ENCODE measurements at places on chromosomes 1 and 21.

GRCh38 chr1:156491151-156491949, 9.2 kb downstream of the MEF2D start:
- no peak for DNase-seq

GRCh38 chr1:29447368-29447767, 211.0 kb downstream of the PTPRU start:
- no peak for DNase-seq

DNA sequence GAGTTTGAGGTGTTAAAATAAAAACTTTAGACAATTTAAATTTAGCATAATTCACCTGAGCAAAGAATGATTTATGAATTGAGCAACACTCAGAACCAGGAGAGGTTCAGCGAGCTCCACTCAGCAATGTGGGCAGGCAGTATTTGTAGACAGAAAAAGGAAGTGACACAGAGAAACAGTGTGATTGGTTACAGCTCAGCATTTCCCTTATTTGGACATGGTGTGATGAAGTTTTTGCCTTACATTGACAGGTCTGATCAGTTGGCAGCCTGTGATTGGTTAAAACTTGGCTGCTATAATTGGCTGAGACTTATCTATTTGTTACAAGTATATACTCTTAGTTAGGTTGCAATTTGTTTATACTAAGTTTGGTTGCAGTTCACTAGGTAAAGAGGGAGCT, 621.2 kb upstream of the PRMT6 start:
- no peak for DNase-seq

- DNase-seq, result no peak
Observed at GRCh38 chr1:240909701-240910457, 297.9 kb upstream of the GREM2 start.

DNA sequence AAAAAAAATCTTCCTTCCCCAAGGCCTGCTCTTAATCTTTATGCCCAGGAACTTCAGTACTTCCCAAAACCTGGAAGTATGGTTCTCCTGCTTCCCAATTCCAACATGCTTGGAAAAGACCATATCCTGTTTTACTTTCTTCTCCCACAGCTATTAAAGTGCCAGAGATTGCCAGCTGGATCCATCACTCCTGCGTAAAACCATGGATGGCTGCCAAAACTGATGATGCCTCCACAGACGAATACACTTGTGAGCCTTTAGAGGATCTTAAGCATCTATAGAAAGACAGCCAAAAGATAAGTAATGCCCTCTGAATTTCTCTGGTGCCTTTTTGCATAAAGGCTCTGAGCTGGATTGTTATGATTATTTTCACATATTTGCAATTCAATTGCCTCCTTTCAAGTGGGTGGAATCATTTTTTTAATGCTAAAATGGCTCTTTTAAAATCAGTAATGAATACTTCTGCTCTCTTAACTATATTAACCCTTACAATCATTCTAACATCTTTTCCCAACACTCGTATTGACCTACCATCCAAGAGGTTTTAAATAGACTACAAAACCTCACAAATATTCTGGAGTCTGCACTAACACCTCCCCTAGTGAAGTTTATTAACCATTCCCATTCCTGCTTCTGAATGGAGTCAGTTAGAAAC, 1807.8 kb downstream of the BRINP3 start:
- peak; percentile 6 for DNase-seq

DNA sequence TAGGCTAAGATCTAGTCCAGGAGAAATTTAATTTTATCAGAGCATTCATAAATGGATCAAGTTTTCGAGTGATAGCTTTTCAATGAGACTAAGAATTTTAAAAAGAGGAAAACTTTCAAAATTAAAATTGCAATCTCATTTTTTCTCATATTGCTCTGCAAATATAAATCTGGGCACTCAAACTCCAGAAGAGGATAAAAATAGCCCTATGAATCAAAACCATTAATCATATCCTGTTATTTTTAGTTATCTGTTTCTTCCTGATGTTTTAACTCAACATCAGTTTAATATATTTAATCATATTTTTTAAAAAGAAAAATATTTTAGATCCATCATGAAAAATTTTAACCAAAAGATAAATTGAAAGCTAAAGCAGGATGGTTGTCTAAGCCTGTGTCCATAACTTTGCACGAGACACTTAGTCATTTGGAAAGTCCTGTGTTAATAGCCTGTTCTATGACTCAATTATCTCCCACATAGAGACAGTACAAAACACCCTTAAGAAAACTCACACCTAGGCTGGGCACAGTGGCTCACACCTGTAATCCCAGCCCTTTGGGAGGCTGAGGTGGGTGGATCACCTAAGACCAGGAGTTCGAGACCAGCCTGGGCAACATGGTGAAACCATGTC, 17.1 kb upstream of the PRRC2C start:
- peak; percentile 18 for DNase-seq

- no peak for DNase-seq
Observed at GRCh38 chr1:225598847-225599246, 54.1 kb downstream of the ENAH start.

DNA sequence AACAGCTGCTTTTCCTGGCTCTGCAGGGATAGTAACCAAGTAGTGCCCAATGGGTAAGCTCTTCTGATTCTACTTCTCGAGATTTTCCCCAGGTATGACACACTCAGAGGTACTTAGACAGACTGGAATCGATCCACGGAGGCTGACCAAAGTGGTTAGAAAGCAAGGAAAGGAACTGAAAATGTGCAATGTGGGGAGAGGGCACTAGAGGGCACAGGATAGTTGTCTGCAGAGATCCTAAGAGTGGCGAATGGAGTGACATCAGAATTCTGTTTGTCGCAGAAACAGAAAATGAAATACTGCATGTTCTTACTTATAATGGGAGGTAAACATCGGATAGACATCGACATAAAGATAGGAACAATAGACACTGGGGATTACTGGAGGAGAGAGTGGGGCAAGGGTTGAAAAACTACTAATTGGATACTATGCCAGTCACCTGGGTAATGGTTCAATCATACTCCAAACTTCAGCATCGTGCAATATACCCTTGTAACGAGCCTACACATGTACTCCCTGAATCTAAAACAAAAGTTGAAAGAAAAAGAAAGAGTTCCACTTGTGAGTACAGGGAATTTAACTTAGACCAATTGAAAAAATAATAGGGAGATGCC, 23.3 kb downstream of the CYP2J2 start:
- DNase-seq, result peak; percentile 24

- DNase-seq, result peak; percentile 47
Observed at GRCh38 chr1:102434421-102434820, 437.7 kb upstream of the OLFM3 start.

DNA sequence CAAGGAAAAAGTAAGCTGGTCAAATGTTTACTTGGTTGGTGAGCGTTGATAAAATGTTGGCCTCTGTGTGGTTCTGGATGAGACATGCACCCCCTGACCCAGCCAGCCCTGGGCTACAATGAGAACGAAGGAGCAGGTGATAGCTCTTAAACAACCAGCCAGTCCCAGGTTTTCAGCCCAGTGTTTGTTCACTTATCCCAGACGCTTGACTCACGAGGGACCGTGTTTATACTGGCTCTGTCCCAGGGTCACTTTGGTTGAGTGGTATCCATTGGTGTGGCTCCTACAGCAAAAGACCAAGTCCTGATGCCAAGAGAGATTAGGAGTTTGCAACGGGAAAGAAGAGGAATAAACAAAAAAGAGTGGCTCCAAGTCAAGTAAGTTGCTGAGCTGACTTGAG, 86.9 kb downstream of the KCNJ15 start:
- peak; percentile 96 for DNase-seq

DNA sequence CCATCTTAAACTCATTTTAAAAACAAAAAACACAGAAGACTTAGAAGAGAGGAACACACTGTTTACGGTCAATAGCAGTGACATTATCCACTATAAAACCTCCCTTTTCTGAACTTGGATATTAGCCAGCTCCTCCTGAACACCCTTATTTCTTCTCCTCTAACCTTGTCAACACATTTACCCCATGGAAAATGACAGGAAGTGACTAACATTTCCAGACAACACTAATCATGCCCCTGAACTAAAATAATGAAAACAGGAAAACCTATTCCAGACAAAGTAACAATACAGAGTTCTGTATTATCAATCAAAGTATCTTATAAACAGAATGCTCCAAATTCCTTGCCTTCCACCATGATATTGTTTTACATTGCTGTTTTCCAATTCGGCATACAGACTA, 45.3 kb downstream of the PALMD start:
- no peak for DNase-seq

GRCh38 chr1:192652159-192652558, 16.2 kb downstream of the RGS13 start:
- DNase-seq, result no peak

GRCh38 chr1:180158149-180159147, 3.8 kb downstream of the QSOX1 start:
- DNase-seq, result no peak

DNA sequence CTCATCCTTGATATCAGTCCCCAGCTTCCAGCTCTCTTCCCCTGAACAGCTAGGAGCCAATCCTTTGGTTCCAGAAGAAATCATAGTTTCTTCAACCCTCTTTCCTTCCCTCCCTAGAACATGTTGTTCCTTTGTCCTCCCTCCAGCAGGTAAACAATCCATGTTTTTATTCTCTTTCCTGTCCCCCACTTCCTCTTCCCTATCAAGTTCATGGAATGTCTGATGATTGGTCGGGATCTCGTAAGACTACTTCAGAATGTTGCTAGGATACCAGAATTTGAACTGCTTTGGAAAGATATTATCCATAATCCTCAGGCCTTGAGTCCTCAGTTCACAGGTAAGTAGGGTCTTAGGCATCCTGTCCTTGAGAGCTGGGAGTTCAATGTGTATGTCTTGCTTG, 23.1 kb upstream of the SLC27A3 start:
- no peak for DNase-seq

GRCh38 chr1:228072658-228073043, 9.9 kb upstream of the ARF1 start:
- no peak for DNase-seq

DNA sequence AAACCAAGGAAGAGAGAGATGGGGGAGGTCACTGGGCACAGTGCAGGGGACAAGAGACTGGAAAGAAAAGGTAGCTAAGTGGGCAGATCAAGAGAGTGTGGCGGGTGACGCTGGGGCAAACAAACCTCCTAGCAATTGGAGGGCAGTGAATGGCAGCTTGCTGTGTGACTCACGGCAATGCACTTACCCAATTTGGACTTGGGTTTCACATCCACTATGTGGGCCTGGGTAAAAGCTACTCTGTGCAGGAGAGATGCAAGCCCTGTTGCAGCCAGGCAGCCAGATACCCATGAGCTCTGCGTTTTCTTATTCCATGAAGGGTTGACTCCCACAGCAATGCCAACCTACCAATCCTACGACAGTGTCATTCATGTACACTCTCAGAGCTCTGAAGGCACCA, 9.5 kb downstream of the PLXNA2 start:
- DNase-seq, result peak; percentile 71

DNA sequence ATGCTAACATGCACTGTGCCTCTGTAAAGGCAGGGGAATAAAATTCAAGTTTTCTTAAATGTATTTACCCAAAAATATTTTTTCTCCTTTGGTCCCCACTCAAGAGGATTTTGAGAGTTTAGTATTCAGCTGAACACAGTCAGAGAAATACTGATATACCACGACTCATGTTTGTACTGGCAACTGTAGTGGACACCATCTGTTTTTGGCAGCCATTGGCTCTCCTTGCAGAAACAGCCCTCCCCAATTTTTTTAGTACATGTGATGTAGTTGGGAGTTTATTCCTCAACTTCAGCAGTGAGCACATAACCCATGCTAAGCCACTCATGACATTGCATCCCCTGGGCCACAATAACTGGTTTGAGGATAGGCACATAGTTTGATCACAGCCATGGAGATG, 154.8 kb upstream of the POU3F1 start:
- DNase-seq, result no peak

GRCh38 chr1:184032930-184033418, 4.6 kb downstream of the COLGALT2 start:
- no peak for DNase-seq

DNA sequence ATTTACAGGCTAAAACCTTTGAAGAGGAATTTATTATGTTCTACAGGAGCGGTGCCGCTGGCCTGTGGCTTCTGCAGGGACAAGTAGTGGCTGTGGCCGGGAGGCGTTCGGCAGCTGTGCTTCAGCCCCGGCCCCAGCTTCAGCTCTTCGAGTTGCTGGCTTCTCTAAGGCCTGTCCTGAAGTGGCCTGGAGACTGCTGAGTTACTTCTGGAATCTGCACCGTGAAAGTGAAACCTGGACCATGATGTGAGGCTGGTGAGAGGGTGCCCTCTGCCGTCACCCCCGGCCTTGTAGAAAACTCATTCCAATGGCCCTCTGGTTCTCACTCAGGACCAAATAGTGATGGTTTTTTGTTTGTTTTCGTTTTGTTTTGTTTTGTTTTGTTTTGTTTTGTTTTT, 48.1 kb downstream of the PRKCZ start:
- no peak for DNase-seq

DNA sequence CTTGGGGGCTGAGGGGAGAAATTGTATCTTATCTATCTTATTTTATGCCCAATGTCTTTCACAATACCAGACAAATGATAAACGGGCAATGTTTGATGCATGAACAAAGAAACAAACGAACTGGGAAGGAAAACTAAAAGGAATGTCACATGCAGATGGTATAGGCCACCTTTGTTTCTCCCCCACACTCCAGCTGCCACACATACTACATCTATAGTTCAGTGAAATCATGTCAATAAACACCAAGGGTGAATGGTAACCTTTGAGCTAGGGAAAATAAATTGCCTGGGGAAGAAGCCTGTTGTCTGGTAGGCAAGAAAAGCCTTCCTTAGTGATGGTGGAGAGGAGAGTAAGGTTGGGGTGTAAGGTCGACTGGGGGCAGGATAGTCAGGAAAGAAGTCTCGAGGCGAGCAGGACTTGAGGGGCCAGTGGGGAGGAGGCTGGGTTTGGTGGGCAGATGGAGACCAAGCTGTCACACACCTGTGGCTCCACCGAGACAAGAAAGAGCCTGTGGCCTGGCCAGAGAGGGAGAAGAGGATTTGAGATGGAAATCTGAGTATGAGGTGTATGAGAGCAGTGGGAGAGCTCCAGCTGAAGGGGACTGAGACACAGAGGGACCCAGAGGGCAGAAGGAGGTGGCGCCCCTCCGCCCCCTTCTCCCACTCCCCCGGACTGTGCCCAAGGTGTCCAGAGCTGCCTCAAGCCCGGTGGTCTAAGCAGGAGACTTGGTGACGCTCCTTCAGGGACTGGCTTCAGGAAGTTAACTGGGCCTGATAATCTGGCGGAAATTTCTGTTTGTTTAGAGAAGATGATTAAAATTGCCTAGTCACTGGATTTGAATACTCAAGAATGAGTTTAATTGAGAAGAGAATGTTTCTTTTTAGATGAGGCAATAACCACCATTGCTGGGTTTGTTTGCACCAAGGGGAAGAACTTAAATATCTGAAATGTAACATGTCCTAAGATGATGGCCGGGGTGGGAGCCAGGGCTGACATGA, 37.3 kb downstream of the ATF3 start:
- DNase-seq, result no peak

DNA sequence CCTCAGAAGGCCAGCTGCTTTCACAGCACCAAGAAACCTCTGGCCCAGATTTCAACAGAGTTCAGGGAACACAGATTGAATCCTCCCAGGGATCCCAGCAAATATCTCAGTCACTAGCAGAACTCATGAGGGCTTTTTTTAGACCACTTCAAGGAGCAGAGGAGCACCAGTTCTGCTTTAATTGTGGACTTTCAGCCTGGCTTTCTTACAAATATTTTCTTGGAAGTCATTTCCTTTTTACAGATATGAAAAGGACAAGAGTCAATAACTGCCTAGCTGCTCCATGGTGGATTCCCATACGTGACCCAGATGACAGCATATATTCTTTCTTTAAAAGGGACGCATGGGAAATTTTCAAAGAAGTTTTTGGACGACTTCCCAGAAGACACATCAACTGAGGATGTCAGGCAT, 6.4 kb upstream of the LRRC8B start:
- peak; percentile 24 for DNase-seq

Data from RPMI7951 (cell line).